NCI-H2029 treated with DMSO at 0.1 percent for 48 hours (cell line): ENCODE measurements at places on chromosomes 4 and X.

DNA sequence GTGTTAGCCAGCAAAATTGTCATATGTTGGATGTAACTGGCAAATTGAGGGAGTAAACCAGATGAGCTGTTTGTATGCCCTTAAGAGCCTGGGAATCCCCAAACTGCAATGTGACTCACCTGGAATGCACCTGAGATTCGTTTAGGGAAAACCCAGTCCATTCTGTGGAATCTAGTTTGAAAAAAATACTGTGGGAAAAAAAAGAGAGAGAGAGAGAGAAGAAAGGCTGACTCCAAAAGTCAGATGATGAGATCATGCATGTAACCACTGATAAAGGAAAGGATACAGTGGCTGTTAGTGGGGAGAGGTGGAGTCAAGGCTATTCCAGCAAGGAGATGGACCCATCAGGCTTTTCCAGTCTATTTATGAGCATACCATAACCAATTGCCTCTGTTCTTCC is 48.5 kb downstream of the SLC9A7 start:
- no peak for DNase-seq

GRCh38 chr4:108118505-108118904 is 50.2 kb downstream of the LEF1 start:
- peak; percentile 51 for DNase-seq

GRCh38 chr4:75908555-75908954 is 6.3 kb upstream of the PPEF2 start:
- no peak for DNase-seq

- DNase-seq: no peak
Observed at GRCh38 chr4:158015241-158015640, 157.6 kb downstream of the GASK1B start.

GRCh38 chr4:185800266-185800945 is 11.6 kb downstream of the SORBS2 start:
- DNase-seq: no peak

GRCh38 chr4:16334601-16335000 is 108.3 kb upstream of the TAPT1 start:
- DNase-seq: no peak

GRCh38 chr4:70062000-70062399 is 11.8 kb downstream of the HTN1 start:
- no peak for DNase-seq

GRCh38 chrX:6954836-6955235 is 192.7 kb upstream of the STS start:
- no peak for DNase-seq

DNA sequence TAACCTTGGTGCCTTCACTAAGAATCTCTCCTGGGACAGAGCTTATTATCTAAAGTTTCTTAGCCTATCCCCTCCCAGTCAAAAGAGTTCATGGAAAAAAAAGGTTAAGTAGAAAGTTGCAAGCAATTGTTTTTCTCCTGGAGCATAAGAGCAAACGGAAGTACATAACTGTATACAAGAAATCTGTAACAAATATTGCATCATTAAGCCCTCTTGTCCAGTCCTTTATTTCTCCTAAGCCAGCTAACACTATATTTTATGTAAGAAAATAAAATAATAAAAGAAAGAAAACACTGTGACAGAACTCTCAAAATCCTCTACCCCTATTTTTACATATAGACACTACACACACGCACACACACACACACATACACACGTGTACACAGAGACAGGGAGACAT is 255.3 kb downstream of the NAF1 start:
- no peak for DNase-seq

- DNase-seq: peak; percentile 41
Observed at GRCh38 chr4:70734168-70734954, 12.6 kb downstream of the RUFY3 start.

GRCh38 chr4:163991298-163991865 is 496.9 kb downstream of the TMA16 start:
- no peak for DNase-seq

DNA sequence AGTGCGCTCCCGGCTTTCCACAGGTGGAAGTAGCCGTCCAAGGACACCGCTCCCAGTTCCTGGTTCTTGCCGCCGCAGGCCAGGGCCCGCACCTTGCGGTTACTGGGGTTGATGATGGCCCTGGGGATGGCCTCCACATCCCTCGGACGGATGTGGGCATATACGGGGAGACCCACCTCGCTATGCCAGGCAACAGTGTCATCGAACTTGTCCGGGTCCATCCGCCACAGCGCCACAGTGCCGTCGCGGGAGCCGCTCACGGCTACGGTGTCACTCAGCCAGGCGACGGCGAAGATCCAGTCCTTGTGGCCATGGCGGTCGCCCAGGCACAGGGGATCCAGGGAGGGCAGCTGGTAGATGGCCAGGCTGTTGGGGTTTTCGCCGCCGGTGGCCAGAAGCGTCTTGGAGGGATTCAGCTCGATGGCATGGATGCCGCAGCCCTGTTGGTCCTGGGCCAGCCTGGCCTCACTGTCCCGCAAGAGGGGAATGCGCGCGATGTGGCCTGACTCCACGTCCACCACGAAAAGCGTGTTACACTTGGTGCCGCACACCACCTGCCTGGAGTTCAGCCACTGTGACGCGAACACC is 795 bp downstream of the DCAF12L1 start:
- DNase-seq: no peak

DNA sequence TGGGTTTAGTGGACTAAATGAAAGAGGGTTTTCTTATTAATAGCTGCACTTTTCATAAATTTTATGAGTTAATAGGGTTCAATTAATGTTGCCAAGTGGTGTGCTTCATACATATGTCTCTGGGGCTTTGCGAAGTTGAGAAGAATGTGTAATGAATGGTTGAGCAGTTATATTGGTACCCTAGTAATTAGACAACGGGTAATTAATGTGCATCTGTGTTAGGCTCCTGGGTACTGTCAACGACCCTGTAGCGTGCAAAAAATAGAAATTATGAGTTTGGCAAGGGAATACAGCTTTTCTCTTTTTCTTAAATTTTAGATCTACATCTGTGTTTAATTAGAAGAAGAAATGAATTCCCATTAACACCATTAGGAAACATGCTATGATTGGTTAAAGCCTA is 1027.7 kb downstream of the ARAP2 start:
- no peak for DNase-seq

- no peak for DNase-seq
Observed at GRCh38 chr4:19301527-19301926, 950.2 kb upstream of the SLIT2 start.

GRCh38 chrX:149131774-149132173 is 373.3 kb downstream of the IDS start:
- no peak for DNase-seq

DNA sequence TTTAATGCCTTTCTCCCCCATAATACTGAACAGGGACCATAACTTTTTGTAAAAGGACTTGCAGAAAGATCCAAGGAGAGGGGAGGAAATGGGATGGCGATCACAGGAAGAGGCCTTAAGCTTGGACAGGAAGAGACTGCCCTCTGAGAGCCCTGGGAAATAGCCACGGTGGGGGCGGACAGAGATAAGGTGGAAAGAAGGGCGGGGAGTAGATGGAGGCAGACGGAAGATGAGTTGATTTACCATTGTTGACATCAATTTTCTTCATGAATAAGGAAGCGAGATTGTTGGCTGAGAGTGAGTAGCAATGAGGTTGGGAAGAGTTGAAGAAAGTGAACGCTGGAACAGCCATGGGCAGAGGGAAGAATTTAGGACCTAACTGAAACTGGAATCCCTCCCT is 63.4 kb downstream of the RASGEF1B start:
- DNase-seq: no peak

DNA sequence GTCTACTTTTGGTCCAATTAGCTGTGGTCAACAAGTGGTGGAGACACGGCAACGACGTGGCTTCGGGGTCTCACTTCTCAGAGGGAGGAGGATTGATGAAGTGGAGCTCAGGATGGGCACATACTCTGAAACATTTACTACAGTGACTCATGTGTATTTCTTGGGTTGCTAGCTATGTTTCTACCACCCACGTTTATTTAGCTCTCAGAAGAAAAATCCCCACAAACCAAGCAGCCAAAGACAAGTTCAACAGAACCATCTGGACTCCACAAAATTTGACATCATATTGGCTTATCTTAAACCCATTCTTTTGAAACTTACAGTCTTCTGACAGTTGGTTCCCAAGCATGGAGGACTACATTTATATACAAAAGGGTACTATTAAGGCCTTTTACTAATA is 158.0 kb downstream of the CBLL2 start:
- DNase-seq: no peak

DNA sequence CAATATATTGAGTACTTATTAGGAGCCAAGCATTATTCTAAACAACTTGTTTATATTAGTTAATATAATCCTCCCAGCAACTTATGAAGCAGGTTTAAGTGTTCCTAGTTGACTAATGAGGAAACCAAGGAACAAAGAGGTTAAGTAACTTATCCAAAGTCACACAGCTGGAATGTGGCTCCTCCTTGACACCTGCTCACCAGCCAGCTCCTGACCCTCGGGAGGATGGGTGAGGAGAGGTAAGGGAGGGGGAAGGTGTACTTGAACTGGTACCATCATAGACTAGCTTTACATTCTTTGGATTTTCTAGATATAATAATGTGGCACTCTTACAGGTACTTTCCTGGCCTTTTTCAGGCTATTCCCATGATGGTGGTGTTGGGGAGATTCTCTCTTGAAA is 50.7 kb downstream of the ARHGEF38 start:
- no peak for DNase-seq

- no peak for DNase-seq
Observed at GRCh38 chr4:2688697-2689096, 67.4 kb downstream of the TNIP2 start.

- DNase-seq: no peak
Observed at GRCh38 chr4:104457308-104457981, 37.2 kb downstream of the CXXC4 start.

- no peak for DNase-seq
Observed at GRCh38 chrX:119497185-119497584, 28.9 kb downstream of the SLC25A5 start.

GRCh38 chr4:112910109-112910736 is 139.2 kb upstream of the ANK2 start:
- DNase-seq: no peak

DNA sequence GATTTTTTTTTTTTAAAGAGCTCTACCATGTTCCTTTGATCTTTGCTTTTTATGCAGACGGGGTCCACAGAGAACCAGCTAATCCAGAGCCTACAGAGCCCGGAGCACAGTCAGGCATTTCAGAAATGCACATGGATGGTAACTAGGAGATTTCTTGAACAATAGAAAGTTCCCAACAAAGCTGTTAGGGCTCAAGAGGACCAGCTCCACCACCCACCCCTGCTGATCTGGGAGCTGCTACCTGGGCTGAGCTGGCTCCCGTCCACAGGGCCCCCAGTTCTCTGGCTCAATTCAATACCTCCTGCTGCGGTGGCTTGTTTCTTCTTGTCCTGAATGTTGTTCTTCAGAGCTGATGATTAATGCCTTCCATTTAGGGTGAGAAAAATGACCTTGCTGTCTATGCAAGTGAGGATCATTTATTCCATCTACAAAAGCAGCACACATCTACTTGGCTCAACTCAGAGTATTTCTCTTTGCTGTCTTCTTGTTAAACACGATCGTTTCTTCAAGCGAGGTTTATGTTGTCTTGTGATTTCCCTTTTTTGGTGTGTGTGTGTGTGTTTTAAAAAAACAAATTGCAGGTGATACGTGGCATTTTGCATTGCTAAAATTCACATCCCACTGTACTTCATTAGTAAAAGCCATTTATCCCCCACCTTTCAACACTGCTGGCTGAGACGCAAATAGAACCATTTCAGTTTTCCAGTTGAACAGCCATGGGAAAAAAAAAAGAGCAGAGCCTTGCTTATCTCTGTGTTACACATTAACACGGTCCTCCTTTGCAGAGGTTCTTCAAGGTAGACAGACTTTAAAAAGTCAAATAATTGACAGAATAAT is 31.3 kb downstream of the IGFBP7 start:
- no peak for DNase-seq

GRCh38 chrX:78314561-78314960 is 12.8 kb downstream of the CYSLTR1 start:
- DNase-seq: no peak

DNA sequence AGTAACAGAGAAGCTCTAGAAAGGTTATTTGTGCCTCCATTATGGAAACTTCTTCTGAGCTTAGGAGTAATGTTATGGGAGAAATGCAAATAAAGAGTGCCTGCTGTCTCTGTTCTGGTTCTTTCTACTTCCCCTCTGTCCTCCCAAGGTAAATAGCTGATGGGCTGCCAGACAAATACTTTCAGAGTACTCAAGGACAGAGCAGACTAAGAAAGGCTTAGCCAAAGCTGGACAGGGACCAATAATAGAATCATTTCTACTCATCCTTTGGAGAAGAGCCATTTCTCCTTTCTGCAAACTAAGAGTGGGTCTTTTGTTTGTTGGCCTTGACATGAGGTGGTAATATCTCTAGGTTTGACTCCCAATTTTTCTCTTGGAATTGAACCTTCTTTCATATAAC is 136.1 kb downstream of the MID1IP1 start:
- DNase-seq: peak; percentile 6

- no peak for DNase-seq
Observed at GRCh38 chrX:107730991-107731766, 44.4 kb downstream of the TSC22D3 start.

GRCh38 chr4:10192331-10192730 is 75.7 kb upstream of the WDR1 start:
- DNase-seq: no peak

DNA sequence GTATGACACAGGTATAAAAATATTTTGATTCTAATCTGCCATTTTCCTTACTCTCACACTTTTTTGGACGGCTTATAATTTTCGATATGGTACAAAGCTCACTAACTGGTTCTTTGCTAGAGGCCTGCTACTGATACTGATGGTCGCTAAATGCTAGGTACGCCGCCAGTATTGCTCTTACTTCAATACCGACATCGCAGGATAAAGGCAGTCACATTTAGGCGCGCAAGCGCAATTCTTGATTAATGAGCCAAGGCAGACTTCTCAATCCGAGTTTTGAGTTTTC is 557 bp upstream of the USP38 start:
- DNase-seq: no peak

DNA sequence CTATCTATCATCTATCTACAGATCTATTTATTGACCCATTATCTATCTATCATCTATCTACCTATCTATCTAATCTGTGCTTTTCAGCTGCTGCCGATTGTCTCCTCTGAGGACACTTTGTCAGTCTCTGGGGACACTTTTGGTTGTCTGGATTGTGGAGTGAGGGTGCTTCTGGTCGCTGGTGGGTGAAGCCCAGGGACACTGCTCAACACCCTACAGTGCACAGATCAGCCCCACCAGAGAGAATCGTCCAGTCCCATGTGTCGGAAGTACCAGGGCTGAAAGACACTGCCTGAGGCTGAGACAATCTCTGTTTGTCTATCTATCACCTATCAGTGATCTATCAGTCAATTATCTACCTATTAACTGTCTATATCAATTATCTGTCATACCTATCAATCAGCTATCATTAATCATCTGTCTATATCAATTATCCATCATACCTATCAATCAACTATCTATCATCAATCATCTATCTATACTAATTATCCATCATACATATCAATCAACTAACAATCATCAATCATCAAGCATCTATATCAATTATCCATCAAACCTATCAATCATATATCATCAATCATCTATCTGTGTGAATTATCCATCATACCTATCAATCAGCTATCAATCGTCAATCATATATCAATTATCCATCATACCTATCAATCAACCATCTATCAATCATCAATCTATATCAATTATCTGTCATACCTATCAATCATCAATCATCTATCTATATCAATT is 70.0 kb upstream of the PPP2R3B start:
- DNase-seq: no peak

- no peak for DNase-seq
Observed at GRCh38 chr4:93066749-93067148, 761.8 kb upstream of the ATOH1 start.

- DNase-seq: no peak
Observed at GRCh38 chr4:174505007-174505406, 17.3 kb downstream of the HPGD start.
